Stimulated activated naive CD4-positive, alpha-beta T cell (primary cell): ENCODE measurements at places on chromosomes 3 and 15.

DNA sequence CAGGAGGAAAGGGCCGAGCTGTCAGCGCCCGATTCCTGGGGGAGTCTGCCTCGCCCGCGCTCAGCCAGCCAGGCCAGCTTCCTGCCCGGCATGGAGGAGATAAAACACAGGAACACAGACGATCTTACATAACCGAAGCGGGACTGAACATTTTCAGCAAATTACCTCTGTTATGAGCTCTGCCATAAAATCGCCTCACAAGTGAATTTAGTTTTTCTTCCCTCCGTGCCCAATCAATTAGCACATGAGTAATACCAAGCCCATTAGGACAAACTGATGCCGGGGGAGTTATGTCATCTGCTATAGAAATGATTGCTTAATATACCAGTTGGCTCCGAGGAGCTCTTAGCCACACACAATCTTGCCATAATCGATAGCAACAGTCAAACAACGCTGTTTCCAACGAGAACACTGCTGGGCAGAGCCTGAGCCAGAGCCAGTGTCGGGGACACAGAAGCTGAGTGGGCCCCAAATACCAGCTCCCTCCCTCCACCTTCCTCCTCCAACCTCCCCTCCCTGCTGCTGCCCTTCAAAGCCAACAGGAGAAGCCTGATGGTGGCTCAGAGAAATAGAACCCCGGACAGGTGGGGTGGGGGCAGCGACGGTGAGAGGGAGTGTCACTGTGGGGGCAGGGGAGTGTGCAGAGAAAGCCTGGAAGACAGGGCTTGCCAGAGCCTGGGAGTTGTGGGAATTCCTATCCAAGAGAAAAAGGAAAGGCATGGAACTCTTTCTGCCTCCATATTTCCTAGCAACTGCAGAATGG is 279.4 kb upstream of the TLE3 start:
- DNase-seq: no peak

DNA sequence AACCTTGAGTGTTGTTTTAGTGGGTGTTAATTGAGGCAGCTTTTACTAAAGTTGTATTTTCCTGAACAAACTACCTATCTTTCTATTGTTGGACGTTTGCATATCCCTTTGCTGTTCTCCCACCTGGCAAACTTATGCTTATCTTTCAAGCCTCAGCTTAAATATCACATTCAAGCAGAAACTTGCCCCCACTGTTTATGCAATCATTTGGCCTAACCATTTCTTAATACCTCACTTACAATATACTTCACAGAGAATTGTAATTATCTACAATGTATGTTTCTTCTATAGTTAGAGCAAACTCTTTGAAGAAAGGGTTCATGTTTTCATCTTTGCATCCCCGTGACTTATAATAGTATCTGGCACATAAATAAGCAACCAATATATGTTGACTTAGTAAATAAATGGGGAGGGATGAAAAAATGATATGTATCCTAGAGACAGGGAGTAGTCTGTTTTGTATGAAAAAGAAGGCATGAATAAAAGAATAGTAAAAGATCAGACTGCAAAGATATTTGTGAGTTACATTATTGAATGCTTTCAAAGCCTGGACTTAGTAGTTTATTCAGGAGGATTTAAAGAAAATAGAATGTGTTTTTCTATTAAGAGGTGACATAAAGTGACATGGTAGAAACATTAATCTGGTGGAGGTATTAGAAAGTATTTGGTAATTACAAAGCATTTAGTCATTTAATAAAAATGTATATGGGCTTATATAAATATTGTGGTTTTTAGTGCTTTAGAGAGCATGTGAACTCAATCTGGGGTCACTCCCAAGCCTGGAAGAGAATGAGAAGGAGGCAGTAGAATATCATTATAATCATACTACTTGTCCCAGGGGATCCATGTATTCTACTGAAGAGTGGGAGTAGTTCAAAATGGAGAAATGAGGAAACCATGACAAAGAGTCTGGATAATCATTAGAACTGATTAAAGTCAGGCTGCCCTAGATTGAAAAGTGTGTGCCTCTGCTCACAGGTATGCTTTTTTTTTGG is 60.0 kb upstream of the DCBLD2 start:
- DNase-seq: no peak

GRCh38 chr3:38022896-38023709 is 6.3 kb downstream of the PLCD1 start:
- DNase-seq: no peak

DNA sequence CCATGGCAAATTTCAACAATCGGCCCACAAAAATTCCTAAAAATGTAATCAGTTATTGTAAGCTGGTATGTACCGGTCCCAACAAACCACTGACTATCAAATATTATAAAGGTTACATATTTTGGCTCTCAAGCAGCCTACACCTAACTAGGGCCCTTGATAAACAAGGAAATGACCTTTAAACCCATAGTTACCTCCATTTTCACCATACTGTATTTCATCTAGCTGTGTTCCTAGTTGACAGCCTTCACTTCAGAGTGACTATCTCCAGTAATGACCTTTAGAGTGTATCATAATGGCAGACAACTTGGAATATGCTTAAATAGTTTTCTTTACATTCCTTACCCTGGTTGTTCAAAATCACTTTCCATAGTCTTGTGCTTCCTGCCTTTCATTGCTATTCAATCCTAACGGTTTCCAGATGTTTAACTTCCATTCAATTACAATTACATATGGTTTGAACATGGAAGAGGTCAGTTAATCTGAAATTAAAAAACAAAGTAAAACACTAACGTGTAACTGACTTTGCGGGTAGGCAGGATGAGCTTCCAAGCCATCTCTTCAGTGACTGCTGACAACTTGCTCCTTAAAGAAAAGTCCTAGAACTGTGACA is 111.9 kb upstream of the TSC22D2 start:
- DNase-seq: no peak

- no peak for DNase-seq
Observed at GRCh38 chr15:80324545-80325080, 72.6 kb upstream of the CTXND1 start.

- DNase-seq: no peak
Observed at GRCh38 chr15:101316529-101316928, 21.5 kb upstream of the SNRPA1 start.

GRCh38 chr3:139113993-139114375 is 69.3 kb upstream of the PRR23C start:
- no peak for DNase-seq

GRCh38 chr3:184678317-184679055 is 33.4 kb downstream of the MAGEF1 start:
- DNase-seq: no peak

DNA sequence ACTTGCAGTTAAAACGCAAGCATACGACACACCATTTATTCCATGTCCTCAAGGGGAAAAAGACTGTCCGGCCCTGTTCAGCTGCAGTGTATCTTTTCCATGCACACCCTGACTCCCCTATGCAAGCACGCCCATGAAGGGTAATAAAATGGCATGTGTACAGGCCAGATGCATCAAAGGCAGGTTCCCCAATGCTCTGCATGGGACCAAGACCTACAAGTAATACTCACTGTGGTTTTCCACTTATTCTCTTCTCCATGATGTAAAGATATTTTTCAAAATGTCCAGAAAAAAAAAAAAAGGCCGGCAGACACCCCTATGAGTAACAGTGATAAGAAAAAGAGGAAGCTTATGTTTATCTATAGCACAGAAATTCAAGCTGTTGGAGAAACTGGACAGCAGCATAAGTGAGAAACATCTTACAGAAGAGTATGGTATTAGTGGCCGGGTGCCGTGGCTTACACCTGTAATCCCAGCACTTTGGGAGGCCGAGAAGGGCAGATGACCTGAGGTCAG is 70.8 kb downstream of the MCF2L2 start:
- DNase-seq: no peak

- DNase-seq: no peak
Observed at GRCh38 chr3:150363420-150363819, 44.7 kb upstream of the TSC22D2 start.

- DNase-seq: no peak
Observed at GRCh38 chr3:44862226-44862637, 520 bp downstream of the TMEM42 start.

- no peak for DNase-seq
Observed at GRCh38 chr3:15299036-15299435, 33.4 kb downstream of the SH3BP5 start.

DNA sequence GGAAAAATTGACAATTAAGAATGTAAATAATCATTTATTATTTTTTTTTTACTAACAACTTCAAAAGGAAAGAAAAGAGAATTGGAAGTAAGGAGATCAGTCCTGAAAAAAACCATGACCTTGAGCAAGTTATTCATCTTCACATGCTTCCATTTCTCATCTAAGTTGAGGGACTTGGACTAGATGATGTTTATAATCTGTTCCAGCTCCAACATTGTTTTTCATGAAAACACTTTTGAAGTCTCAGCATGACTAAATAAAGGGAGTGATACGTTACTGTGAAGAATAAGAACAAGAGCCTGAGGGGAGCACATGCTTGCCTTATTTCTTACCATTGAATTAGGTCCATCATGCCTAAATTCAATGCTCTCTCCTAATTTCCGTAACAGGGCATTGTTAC is 95.7 kb downstream of the STRIT1 start:
- DNase-seq: no peak

DNA sequence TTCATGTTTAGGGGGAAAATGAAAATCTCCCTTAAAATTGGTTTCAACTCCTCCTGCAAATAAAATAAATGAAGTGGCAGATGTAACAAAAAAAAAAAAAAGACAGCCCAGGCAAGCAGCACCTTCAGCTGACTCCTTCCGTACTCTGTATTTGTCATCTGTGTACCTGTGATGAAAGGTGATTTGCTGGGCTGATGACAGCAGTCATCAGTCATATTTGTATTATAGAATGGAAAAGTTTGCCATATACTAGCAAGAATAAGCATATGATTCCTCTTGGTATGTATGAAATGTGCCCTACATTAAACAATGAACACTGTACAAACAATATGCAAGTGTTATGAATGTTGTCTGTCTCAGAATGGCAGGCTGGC is 44.1 kb upstream of the WWTR1 start:
- no peak for DNase-seq

GRCh38 chr3:108037770-108038169 is 53.1 kb downstream of the CD47 start:
- no peak for DNase-seq

DNA sequence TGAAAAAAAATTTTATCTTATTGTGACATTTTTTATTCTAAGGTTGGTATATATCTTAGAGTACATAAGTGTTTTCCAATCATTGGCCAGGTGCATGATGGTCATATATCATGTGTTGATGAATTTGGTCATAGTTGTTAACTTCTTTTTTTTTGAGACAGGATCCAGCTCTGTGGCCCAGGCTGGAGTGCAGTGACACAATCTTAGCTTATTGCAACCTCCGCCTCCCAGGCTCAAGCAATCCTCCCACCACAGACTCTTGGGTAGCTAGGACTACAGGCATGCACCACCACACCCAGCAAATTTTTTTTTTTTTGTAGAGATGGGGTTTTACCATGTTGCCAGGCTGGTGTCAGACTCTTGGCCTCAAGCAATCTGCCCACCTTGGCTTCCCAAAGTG is 44.0 kb downstream of the PCCB start:
- no peak for DNase-seq

GRCh38 chr3:128229106-128229857 is 76.0 kb downstream of the EEFSEC start:
- DNase-seq: no peak

DNA sequence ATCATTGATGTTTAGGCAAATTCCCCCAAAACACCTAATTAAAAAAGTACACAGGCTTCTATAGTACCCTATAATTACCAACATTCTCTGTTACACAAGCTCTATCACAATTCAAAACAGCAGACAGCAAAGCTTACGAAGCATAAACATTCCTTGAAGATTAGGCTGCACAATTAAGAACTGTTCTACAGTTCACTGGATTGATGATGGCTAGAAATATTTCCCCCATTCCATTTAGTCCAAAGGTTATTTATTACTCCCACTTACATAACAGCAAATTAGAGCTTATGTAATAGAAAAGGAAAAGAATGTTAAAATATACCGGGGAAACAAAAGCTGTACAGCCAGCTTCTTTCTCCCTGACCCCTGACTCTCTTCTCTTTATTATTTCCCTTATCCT is 49.3 kb downstream of the UACA start:
- DNase-seq: no peak

DNA sequence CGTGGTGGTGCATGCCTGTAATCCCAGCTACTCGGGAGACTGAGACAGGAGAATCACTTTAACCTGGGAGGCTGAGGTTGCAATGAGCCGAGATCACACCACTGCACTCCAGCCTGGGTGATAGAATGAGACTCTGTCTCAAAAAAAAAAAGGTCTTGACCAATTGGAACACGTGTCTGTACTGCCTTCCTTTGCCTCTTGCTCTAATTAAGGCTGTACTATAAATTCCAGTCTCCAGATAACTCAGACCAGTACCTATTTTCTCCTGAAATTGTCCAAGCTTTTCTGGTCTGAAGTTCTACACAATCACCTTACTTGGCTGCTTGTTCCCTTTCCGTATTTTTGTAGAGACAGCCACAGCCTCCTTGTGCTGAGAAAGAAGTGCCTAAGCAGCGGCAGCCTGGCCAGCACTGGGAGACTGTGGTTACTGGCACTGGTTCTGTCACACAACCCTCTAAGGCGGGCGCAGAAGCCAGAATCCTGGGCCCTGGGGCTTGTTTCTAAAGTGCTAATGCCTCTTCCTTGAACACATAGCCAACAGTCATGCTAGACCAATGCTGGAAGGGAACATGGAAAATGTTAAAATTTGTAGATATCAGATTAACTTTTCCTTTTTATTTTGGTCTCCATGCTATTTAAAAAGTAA is 6.2 kb upstream of the CEP70 start:
- no peak for DNase-seq

- no peak for DNase-seq
Observed at GRCh38 chr3:109178708-109179107, 42.2 kb downstream of the C3orf85 start.

GRCh38 chr15:44394062-44394461 is 33.4 kb upstream of the CTDSPL2 start:
- DNase-seq: no peak

DNA sequence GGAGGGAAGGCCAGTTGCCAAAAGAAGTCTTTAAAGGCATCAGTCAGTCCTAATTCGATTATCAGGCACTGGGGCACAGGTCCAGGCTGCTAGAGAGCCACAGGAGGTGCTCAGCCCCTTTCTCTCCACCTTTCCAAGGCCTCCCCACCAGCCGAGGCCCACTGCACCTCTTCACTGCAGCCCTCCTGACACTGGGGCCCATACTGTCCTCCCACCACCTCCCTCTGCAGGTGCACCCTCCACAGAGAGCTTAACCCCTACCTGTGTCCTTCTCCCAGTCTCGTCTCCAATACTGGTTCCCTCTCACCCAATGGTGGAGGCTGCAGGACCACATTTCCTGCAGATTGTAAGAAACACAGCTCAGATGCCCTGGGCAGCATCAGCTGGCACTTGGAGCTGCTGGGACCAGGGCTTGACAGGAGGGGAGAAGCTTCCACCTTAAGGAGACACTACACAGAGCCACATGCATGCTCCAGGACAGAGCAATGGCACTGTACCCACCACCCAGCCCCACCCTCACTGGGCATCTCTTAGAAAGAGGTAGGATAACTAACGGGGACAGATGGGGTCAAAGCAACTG is 81.6 kb upstream of the PRR20G start:
- no peak for DNase-seq

DNA sequence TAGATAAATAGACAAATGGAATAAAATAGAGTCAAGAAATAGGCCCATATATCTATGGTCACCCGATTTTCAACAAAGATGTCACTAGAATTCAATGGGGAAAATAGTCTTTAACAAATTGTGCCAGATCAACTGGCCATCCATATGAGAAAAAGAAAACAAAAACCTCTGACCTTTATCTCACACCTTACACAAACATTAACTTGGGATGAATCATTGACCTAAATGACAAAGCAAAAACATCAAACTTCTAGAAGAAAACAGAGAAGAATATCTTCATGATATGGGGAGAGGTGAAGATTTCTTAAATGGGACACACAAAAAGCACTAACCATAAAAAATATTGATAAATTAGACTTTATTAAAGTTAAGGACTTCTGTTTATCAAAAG is 31.9 kb downstream of the ITGA11 start:
- DNase-seq: no peak
